Activated CD4-positive, alpha-beta T cell treated with anti-CD3 and anti-CD28 coated beads, Interleukin-2, amount 50 U/mL, for 48 hours (primary cell): ENCODE measurements at places on chromosomes 6 and 20.

GRCh38 chr6:137738931-137739504, 128.0 kb upstream of the TNFAIP3 start:
- DNase-seq = no peak

- no peak for DNase-seq
These were observed 69.4 kb upstream of the NNAT start for GRCh38 chr20:37451616-37452015.

- no peak for DNase-seq
These were observed 18.8 kb downstream of the CFAP61 start for GRCh38 chr20:20070871-20071726.

DNA sequence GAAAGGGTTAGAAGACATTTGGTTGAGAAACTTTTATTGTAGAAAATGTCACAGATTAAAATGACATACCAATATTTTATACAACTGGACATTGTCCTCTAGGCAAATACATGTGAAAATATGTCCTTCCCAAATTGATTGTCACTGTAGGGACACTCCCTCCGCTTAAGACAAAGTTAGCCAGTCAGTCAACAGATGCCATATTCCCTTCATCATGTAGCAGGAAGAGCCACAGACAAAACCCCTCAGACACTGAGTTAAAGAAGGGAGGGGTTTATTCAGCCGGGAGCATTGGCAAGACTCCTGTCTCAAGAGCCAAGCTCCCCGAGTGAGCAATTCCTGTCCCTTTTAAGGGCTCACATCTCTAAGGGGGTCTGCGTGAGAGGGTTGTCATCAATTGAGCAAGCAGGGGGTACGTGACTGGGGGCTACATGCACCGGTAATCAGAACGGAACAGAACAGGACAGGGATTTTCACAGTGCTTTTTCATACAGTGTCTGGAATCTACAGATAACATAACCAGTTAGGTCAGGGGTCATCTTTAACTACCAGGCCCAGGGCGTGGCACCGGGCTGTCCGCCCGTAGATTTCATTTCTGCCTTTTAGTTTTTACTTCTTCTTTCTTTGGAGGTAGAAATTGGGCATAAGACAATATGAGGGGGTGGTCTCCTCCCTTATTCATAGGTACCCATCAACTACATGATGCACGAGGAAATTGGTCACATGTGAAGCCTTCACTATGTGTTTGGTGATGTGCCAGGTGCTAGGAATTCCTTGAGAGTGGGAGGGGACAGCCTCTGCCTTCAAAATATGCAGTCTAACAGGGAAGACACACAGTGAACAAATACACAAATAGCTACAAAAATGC, 155.7 kb upstream of the CDYL start:
- no peak for DNase-seq
